ENCODE measurements at places on chromosomes 7 and 10. TPM values are rescaled to one million over a fixed set of nuclear protein-coding genes. Genes with fewer than 3 reads are reported as not detected.

LBX1 gene
- total RNA-seq: not detected

ZNF680 gene
- 6.5 TPM for total RNA-seq

COBL gene
- total RNA-seq: 0.34 TPM

MTPN gene
- total RNA-seq: 135 TPM

SLC26A3 gene
- 0.14 TPM for total RNA-seq

CTAGE4 gene
- 0.14 TPM for total RNA-seq

PDE1C gene
- total RNA-seq: under 0.01 TPM

PRSS1 gene
- total RNA-seq: not detected

CALHM3 gene
- not detected for total RNA-seq

TAC1 gene
- not detected for total RNA-seq

All from nasal cavity respiratory epithelium epithelial cell of viscerocranial mucosa (primary cell).